ENCODE measurements at places on chromosomes 3 and 15. TPM values are rescaled to one million over a fixed set of nuclear protein-coding genes. Genes with fewer than 3 reads are reported as not detected.

The SPATA12 gene
- 0.29 TPM for total RNA-seq

The CNTN4 gene
- not detected for total RNA-seq

The CTXN2 gene
- not detected for total RNA-seq

The DPPA4 gene
- not detected for total RNA-seq
